Activated CD8-positive, alpha-beta memory T cell treated with anti-CD3 and anti-CD28 coated beads for 1 hour (primary cell): ENCODE measurements at places on chromosomes 7 and 10.

DNA sequence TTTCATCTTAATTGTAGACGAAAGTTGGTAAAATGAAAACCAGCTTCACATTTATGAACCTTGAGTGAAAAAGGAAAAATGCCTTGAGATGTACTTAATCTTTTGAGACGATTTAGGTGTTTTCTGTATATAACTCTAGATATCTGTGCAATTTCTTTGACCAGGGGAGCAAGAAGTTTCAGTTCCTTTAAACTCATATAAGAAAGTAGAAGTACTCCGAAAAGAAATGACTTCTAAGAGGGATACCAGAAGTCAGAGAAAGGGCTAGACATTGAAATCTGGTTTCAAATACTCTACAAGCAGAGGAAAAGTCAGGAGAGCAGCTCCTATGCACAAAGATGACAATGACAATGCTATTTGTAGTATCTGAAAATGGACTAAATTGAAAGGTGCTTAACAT is 303.7 kb downstream of the BAMBI start:
- no peak for DNase-seq

DNA sequence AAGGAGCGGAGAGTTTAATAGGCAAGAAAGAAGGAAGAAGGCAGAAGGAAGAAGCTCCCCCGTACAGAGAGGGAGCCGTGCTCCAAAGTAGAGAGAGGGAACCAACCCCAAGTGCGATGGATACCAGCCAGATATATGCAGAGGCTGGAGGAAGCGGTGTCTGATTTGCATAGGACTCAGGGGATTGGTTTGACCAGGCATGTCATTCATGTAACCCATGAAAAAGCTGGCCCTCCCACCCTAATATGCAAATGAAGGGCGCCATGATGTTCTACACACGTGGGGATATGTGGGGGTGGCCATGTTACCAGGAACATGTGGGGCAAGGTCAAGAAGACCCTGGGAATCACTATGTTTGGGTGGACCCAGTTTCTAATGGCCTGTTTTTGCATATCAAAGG is 40.6 kb upstream of the FAM3C start:
- DNase-seq = no peak

DNA sequence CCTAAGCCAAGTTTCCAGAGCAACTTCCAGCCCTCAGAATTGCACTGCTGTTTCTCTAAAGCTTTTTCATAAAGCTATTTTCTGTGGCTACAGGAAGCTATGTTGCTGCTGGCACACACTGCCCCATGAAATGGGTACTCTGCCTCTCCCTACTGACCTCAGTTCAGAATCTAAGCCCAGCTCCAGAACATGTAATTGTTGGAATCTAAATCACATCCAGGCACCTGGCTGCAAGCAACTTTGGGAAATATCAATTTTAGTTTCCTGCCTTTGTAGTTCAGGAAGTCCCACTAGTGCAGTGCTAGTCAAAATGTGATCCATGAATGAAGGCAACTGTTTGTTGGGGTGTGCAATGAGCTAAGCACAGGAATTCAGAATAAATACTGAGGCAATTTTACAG is 226.2 kb downstream of the THSD7A start:
- DNase-seq = no peak

DNA sequence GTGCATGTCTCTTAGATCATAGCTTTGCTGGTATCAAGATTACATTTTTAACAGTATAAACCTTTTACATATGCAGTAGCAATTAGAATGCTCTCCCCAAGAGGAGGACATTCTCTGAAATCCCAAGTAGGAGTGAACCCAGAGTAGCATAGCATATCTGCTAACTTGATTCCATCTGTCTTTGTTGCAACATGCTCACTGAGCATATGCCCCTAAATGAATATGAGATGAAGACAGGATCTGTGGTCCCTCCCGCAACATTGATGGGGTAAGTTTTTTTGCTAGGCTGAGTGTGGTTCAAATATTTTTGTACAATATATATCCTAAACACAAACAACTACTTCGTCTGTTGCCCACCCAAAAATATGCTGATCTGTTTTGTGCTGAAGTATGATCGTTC is 534.2 kb upstream of the C7orf33 start:
- DNase-seq = no peak

DNA sequence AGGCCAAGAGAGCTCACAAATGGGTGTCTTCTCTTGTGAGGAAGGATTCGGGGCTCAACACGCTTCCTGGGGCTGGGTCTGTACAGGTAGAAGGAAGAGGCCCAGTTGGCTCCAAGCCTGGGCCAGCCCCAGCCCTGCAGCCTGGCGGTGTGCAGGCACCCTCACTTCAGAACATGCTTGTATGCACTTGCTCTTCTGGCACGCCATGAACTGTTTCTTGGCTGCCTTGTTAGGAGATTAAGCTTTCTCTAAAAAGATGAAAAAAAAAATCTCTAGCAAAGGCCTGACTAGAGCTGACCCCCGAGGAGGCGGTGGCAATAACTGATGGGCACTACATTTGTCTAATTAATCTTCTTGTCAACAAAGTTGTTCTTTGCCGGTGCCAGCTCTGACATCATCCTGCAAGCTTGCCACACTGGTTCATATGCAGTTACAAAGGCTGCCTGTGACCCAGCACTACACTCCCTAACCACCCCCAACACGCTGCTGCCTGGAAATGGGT is 94.7 kb downstream of the WDR11 start:
- no peak for DNase-seq

GRCh38 chr10:8568401-8568800 is 513.9 kb downstream of the GATA3 start:
- DNase-seq = no peak

DNA sequence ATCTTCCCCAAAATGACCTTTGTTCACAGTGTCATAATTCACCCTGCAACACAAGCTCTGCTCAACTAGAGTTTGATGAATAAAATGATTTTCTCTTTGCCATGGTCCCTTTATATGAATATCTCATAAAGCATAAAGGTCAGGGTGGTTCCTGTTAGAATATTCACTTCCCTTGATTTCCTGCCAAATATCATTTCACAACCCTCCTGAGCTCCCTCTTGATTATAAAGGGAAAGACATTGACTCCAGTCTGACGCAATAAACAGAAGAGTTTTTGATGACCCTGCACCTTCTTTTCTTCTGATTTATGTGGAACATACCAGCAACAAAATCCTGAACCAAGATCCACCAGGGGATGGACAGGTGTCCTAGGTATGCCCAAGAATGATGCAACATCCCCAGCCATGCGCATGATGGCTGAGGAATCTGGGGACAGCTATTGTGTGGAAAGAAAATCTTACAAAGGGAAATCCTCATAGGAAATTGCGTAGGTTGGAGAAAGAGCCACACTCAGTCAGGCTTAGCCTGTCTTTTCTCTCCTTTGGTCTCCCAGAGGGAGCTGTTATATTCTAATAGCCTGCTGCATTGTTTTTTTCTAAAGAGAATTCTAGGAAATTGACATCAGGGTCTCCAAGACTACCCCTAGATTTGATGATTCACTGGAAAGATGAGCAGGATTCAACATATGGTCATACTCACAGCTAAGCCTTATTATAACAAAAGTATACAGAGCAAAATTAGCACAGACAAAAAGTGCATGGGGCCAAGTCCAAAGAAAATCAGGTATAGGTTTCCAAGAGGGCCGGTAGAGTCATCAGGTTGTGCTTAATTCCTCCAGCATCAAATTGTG is 18.8 kb downstream of the IFIT3 start:
- no peak for DNase-seq

DNA sequence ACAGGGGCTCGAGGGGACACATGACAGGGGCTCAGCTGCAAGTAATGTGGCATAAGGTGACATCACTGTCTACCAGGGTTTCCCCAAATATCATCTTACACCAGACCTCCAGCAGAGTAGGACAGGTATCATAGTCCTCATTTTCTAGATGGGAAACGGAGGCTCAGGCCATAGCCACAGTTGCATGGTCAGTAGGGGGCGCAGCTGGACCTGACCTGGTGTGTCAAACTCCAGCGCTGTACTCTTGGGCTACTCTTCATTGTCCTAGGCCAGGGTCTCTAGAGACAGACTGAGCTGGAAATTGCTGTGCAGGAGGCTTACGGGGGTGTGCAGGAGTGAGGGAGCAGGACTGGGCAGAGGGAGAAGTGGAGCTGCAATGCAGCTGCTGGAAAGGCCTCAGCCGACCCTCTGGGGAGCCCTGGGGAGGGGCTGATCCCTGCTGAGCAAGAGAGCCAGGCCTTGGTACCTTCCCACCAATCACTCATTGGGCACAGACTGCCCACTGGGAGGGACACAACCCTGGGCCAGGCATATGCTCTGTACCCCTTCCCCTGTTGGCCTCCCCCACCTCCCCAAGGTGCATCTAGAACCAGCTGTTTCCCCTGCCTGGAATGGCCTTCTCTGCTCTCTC is 89.9 kb downstream of the CDH23 start:
- no peak for DNase-seq
